Activated CD8-positive, alpha-beta memory T cell treated with anti-CD3 and anti-CD28 coated beads for 1 hour (primary cell): ENCODE measurements at places on chromosomes 3 and 15.

GRCh38 chr15:44656913-44657312 is 6.5 kb downstream of the SPG11 start:
- DNase-seq, result no peak

DNA sequence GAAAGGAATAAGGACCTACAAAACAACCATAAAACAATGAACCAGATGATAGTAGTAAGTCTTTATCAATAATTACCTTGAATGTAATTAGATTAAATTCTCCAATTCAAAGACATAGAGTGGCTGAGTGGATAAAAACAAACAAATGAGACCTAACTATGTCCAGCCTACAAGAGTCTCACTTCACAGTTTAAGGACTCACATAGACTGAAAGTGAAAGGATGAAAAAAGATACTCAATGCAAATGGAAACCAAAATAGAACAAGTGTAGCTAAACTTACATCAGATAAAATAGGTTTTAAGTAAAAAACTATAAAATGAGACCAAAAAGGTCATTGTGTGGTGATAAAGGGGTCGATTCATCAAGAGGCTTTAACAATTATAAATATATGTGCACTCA is 21.9 kb upstream of the NR1I2 start:
- DNase-seq, result no peak

GRCh38 chr15:37246856-37247255 is 146.5 kb upstream of the MEIS2 start:
- no peak for DNase-seq

DNA sequence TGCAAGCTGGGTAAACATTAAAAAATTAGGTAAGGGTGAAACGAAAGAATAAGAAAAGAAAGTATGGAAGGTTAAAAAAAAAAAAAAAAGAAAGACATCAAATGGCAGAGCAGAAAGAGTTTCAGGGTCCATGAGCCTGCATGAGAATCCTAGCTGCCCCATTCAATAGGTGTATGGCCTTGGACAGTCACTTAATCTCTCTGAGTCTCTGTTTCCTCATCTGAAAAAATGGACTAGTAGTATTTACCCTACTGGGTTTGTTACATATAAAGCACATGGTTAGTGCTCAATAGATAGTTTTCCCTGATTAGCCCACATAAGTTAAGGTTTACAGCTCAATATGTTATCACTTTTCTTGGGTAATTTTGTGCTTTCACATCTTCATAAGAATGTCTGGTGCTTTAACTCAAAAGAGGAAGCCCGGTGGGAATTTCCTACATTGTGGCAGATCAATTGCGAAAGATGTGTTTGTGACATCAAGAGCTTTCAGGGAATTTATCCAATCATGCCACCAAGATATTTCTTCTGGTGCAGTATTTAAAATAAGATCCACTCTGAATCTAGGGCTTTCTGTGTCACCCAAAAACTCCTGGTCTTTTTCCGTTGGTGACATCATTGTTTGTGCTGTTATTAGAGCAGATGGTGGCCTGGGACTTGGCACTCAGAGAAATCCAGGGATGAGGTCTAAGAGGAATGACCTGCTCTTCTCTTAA is 57.2 kb upstream of the UBE2E1 start:
- DNase-seq, result no peak

- DNase-seq, result no peak
Observed at GRCh38 chr15:48596841-48597240, 48.7 kb downstream of the FBN1 start.

DNA sequence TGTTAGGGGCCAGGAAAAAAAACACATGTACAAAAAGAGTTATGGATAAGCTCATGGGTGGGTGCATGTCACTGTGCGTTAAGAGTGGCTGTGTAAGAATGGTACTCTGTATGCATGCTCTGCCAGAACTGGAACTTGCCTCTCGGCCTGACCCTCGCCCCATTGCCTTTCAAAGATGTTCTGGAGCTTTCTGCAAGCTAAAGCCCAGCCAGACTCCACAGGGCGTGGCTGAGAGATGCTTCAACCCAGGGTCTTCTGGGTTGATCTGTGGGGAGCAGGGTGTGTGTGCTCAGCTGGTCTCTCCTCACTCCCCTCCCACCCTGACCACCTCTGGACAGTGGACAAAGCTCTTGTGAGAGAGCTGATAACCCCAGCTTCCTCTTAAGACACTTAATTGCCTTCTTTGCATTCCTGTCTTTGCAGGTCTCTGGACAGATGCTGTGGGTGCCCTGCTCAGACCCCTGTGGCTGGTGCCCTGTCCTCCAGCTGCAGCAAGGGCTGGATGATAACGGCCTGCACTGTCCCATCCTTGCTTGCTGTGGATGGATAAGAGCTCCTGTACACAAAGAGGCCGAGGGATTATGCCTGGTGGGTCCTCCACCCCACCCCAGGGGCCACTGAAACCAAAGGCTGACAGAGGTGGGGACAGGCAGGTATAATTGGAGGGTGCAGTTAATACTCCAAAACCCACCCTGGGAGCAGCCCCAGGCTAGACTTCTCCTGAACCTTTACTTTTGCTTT is 28.7 kb downstream of the ALDH1L1 start:
- DNase-seq, result no peak

DNA sequence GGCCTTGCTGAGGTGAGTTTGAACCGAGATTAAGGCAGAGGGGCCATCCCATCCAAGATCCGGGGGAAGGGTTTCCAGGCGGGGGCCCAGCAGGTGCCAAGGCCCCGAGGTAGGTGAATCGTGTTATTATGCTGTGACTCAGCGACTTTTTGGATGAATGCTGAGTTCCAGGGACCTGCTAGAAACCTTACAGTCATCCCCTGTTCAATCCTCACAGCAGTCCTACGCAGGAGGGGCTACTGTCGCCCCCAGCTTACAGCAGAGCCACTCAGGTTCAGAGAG is 40.9 kb downstream of the DNAJB8 start:
- no peak for DNase-seq

DNA sequence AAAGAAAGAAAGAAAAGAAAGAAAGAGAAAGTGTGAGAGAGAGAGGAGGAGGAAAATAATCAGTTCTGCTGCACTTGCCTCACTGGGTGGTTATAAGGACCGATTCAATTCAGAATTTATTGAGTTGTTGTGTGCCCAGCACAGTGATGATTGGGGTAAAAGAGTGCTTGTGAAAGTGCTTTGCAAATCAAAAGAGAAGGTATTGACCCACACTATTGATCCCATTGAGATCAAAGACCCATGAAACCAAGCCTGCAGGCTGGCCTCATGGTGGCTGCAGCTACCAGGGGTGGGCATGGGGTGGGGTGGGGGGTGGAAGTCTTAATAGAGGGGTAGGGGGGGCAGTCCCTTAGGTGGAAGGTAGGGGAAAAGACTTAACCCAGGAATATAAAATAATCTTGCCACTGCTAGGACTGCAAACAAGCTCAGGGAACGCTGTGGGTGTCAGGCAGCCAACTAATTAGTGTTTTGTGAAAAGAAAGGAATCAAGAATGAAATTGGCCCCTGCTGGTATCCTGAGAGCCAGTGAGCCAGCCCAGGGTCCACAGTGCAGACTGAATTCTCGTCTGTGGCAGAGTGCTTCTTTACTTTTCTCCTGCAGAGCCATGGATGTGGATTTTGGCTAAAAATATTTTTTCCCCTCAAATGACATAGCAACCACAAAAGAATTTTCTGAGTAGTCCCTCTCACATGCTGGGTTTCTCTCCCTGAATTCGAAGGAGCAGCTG is 34.2 kb downstream of the CLEC3B start:
- DNase-seq, result no peak

- no peak for DNase-seq
Observed at GRCh38 chr15:90099868-90100831, 2.1 kb downstream of the IDH2 start.

DNA sequence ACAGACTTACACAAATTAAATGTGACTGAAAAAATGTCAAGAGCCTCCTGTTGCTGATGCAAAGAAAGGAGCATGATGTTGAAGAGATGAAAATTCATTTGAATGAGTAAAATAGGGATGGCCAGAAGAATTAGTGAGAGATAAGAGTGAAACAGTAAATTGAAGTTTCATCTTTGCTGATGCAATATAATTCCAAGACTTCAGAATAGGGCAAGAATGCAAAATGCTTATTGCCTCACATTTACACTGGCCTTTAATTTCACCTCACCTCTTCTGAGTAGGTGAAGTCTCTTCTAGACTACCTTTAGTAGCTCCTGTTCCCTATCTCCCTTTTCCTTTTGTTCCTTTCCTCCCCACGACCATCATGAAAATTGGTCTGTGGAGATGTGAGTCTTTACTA is 15.3 kb upstream of the MAPK6 start:
- DNase-seq, result no peak

GRCh38 chr3:41601404-41601987 is 360.4 kb downstream of the ULK4 start:
- no peak for DNase-seq

GRCh38 chr3:75224412-75224811 is 439.7 kb upstream of the FRG2C start:
- DNase-seq, result no peak
